Sciatic nerve (tissue), 2 donors: ENCODE measurements at places on chromosomes 7 and 10.

DNA sequence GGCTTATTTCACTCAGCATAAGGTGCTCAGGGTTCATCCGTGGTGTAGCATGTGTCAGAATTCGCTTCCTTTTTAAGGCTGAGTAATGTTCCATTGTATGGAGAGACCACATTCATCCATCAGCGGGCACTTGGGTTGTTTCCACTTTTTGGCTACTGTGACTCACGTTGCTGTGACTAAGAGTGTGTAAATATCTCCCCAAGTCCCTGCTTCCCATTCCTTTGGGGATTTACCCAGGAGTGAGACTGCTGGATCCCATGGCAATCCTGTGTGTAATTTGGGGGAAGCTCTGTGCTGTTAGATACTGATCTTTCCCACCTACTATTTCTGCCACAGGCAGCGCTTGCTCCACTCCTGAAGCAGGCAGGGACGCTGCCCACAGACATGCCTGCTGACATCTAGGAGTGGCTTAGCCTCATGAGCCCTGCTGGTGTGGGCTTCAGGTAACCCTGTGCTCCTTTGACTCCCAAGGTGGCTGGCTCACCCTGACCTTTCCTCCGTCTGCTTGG is 346.0 kb downstream of the FRMD4A start:
- DNase-seq = no peak

DNA sequence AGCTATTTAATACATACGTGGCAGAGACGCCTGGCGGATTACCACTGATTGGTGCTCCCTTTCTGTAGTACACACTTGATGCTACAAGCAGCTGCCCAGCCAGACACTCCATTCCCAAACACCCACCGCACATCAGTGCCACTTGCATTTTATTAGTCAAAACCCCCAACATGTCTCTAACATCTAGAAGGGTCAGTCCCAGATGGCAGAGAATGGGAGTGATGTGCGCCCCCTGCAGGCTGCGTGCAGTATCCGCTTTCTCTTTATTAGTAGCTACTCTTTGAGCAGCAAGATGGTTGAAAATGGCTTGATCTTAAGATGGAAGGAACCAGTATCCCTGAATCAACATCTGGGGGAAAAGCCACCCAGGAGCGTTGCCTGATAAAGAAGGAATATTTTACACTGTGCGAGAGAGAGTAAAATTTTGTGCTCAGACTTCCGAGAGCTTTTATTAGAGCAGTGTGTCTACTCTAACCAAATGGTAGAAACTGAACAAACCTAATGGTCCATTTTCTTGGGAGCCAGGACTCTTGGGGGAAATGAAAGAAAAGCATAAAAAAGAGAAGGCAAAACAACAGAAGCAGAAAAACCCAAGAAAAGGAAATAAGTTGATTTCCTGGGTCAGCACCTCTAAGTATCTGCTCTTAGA is 78.3 kb downstream of the ST8SIA6 start:
- DNase-seq = no peak

- DNase-seq = no peak
These were observed 1.3 kb downstream of the CHST12 start for GRCh38 chr7:2404714-2405119.

DNA sequence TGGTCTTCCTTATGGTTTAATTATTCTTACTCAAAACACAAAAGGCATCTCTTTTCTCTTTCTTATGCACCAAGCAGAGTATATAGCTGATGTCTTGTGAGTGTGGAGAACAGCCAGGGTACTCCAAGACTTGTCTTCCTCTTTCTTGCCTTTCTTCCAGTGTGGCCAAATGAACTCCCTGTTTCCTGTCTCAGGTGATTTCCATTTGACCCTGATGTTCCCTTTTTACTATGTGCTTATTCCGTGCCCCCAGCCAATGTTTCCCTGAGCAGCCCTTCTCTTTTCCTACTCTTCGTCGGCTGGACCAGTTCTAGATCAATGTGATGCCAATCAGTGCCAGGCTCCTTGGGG is 12.6 kb downstream of the OR9A4 start:
- DNase-seq = no peak

- no peak for DNase-seq
These were observed 486.7 kb downstream of the SDK1 start for GRCh38 chr7:3787717-3788264.

- DNase-seq = no peak
These were observed 338 bp downstream of the ATP6V0E2 start for GRCh38 chr7:149873970-149874643.

DNA sequence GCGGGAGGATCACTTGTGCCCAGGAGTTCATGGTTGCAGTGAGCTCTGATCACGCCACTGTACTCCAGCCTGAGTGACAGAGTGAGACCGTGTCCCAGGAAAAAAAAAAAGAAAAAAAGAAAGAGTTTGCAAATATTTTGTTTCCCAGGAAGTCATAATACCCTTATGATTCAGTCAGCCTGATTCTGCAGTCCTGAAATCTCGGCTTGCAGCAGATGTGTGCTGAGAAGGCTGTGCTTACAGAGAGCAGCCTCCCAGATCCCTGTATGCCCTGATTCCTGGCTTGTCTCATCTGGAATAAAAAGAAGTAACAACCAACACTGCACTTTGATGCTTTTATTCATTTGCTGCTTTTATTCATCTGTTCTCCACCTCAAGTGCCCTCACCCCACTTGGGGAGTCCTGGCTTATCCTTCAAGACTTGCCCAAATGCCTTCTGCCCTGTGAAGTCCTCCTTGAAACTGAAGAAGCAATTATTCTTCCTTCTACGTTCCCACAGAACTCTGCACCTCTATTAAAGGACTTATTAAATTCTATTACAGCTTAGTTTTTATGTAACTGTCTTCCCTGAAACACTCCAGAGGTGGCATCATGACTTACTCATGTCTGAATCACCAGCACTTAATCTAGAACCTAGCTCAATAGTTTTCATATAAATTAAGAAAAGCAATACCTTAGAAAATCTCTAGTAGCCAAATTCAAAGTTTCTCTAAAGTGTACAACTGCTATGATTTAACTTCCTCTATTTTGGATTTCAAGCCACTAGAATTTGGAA is 27.7 kb upstream of the BPGM start:
- DNase-seq = no peak

DNA sequence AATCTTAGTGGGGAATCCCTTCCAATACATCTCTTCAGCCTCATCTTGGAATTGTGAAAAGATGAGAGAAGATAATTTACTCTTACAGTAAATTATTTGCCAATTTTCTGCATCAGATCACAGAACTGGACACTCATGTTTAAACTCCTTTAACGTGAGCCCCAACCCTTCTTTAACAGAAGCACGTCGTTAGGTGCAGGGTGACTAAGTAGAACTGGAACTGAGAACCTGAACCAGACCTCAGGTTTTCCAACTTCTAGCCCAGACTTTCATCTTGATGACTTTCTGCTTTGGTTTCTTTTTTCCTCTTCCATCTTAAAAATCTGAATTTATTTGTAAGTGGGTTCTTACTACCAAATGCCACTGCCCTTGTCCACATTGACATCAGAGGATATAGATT is 57.2 kb upstream of the LYZL2 start:
- DNase-seq = no peak

DNA sequence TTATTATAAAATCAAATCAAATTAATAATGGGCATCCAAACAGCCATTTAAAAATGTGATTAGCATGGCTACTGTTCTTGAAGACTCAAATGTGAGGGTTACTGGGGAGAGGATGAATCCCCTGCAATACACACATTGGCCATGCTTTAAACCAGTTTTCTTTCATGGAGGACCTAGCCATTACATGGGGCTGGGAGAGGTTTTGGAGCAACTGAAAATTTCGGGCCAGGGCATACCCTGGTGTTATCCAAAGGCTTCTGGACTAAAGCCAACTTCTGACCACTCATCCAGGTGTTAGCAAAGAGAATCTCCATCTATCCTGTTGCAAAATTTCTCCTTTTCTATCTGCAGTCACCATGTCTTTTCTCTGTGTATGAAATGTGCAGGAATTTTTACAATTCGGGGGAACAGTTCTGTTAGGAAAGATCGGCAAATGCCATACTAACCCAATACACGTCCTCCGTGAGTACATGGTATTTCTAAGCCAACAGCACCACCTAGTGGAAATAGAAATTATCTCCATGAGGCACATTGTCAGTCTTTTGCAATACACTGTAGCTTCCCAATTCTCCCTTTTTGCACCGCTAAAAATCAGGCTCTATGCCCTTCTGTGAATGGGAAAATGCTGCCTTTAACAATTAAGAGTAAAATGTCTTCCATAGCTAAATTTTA is 47.0 kb upstream of the ZNF107 start:
- DNase-seq = no peak

DNA sequence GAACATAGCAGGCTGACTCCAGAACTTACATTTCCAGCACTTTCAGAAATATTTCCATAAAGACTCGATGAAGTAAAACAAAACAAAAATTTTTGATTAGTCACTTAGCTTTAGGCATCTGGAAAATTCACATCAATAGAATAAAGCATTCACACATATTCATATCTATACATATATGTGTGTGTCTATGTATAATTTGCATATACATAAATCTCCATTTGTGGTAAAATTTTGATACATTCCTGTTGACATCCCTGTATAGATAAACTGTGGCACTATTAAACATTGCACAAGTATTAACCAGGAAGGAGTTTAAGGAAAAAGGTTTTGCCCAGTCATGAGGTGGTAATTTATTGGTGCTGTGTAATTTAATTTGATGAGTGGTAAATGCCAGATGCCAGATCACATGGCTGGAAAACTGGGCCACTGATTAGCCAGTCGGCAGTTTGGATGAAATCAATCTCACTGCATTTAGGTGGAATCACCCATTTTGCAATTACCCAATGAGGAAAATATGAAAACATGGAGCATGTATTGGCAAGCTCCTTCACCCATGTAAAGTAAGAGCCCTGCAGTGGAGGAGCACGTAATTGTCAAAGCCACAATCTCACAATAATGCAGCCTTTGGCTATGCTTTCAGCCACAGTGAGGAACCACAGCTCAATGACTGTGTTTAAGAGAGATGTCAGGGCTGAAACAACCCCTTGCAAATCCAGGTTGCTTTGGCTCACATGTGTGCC is 294.6 kb downstream of the RNLS start:
- DNase-seq = no peak

DNA sequence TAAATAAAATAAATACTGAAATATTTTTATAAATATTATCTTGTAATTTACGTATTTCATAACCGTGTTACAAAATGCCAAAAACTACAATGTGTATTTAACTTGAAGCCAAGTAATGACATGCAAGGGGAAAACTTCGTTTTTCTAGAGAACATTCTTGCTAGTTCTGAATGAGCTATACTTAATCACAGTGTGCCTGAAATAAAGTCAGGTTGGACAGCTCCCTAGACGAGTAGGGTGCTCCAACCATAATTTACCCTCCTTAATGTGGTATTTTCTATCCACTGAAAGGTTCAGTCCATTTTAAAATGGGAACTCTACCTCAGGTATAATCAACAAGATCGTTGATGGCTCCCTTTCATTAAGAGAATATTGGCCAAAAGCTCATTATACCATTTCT is 194.5 kb upstream of the AHR start:
- no peak for DNase-seq

DNA sequence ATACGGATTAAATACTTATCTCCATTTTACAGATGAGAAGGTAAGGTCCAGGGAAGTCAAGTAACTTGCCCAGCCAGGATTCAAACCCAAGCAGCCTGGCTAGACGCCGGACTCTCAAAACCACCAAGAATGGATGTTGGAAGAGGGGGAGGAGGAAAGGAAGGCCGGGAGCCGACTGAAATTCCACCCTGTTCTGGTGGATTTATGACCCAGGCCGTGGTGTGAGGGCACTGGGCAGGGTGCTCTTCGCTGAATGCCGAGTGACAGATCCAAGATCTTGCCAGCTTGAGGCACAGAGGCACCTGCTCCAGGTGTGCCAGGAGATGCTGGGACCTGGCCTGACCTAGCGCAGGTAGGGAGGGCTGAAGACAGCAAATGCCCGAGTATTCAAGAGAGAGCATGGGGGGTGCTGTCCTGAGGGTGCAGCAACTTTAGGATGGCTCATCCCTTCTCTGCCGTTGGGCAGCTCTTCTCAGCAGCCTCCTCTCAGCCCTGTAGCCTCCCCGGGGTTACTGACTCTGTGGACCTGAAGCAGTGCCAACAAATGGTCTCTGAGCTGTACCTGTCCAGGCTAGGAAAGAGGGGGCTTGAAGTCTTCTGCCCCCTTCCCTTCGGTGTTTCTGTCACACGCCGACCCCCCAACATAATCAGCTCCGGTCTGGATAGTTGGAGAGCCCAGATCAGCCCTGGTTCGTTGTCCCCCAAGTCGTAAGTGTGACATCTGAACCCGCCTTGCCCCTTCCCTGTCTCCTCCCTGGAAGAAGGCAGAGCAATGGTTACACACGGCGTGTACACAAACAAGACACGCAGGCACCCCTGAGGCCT is 713 bp downstream of the LOXL4 start:
- no peak for DNase-seq

- DNase-seq = no peak
These were observed 209.5 kb downstream of the JCAD start for GRCh38 chr10:29849886-29850285.

- DNase-seq = no peak
These were observed 100.5 kb upstream of the SDK1 start for GRCh38 chr7:3200504-3200903.
